ENCODE measurements at places on chromosomes 7 and 10.

DNA sequence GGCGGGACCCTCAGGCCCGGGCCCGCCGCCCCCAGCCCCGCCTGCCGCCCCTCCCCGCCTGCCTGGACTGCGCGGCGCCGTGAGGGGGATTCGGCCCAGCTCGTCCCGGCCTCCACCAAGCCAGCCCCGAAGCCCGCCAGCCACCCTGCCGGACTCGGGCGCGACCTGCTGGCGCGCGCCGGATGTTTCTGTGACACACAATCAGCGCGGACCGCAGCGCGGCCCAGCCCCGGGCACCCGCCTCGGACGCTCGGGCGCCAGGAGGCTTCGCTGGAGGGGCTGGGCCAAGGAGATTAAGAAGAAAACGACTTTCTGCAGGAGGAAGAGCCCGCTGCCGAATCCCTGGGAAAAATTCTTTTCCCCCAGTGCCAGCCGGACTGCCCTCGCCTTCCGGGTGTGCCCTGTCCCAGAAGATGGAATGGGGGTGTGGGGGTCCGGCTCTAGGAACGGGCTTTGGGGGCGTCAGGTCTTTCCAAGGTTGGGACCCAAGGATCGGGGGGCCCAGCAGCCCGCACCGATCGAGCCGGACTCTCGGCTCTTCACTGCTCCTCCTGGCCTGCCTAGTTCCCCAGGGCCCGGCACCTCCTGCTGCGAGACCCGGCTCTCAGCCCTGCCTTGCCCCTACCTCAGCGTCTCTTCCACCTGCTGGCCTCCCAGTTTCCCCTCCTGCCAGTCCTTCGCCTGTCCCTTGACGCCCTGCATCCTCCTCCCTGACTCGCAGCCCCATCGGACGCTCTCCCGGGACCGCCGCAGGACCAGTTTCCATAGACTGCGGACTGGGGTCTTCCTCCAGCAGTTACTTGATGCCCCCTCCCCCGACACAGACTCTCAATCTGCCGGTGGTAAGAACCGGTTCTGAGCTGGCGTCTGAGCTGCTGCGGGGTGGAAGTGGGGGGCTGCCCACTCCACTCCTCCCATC lies 82.7 kb downstream of the PAX2 start:
- DNase-seq = no peak

- no peak for DNase-seq
Observed at GRCh38 chr10:91242940-91243339, 22.5 kb downstream of the PCGF5 start.

DNA sequence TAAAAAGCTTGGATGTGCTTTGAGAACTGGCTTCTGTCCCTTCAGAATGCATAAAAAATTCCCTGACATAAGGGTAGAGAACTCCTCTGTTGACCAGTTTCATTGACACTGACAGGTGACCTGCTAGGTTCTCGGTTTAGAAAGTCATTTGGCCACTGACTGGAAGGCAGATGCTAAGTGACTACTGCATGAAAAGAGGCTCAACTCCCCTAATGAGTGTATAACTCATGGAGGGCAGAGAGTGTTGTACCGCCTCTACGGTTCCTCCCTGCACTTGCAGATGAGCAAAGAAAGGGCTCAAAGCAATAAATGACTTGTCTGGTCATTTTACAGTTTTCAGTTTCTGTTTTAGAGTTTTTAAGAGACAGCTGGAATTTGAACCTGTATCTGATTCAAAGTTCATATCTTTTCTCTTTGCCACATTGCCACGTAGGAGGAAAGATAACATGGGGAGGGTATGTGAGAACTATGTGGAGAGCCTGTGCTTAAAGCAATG lies 2.9 kb upstream of the FGL2 start:
- DNase-seq = no peak

DNA sequence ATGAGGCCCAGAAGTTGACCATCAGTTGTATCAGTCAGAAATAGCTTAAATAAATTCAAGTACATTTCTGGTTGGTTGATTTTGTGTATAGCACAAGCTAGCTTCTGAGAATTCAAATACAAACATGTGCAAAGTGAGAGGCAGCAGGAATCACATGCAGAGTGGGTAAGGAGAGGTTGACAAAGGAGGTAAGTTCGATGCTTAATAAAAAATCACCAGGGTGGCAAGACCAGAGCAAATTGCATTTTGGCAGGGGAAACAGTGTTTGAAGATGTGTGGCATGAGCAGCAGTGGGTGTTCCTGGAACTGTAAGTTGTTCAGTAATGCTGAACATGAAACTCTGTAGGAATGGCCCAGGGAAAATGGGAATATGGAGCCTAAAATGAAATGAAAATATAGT lies 52.6 kb downstream of the GNAI1 start:
- DNase-seq = no peak

DNA sequence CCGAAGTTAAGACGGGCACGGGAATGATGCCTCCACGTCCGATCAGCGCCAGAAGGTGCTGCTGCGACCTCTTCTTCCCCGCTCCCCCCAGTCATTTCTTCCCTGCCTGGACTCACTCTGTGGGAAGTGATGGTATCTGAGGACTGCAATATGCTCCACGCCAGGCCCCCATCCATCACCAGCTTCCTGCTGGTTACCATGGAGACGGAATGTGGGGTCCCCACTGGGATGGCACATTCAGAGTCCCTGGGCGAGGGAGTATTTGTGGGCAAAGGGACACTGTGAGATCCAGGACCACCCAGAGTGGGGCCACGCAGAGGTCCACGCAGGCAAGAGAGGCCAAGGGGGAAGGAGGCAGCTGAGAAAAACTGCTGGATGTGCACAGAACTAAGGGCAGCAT lies 39.7 kb downstream of the CARD11 start:
- DNase-seq = no peak

- no peak for DNase-seq
Observed at GRCh38 chr7:99112097-99112496, 31.8 kb downstream of the SMURF1 start.

DNA sequence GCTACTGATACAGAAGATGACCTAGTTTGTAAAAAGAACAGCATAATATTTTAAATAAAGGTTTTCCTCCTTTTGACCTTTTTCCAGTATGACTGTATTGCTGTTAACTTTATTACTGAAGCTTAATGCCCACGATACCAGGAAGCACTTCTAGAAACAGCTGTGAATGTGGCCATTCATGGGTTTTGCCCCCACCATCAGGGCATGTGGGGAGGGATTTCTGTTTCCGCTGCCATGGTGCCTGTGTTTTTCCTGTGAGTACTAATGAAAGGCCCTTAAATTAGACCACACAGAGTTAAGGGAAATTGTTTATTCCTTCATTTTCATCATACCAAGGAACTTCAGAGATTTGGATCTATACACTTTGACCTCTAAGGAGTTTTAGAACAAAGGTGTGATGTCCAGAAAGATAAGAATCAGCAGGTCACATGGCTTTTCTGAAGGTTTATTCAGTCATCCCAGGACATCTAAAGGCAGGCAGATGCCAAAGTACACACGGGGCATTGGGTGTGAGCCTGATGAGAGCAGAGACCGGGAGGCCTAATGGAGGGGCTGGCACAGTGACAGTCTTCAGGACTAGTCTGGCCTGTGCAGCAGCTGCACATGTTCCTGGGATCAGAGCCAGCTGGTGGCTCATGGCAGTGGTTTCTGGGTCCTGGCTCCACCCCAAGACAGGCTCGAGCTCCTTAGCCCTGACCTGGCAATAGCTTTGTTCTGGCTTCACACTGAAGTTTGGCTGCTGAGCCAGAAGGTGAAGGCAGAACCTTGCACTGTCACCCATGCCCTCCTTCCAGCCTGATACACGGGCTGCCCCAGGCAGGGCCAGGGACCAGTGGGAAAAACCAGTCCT lies 190.9 kb downstream of the REEP3 start:
- DNase-seq = peak; percentile 92

DNA sequence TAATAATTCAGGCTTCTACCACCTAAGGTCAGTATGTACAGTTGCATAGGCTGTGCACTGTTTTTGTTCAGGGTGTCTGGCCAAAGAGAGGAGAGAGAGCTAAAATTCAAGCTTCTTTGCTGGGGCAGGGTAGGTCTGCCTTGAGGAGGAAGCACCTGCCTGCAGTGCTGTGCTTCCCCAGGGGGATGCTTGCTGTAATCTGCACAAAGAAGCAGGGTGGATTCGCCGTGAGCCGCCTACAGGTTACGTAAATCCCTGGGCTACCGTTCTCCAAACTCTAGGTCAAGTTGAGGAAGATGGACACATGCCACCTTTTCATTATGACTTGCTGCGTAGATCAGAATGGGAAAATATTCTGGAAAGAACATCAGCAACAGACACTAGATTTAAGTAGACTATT lies 543.3 kb downstream of the TNS3 start:
- no peak for DNase-seq

Measured in NCI-H446 (cell line).